ENCODE measurements at places on chromosomes 5 and 9.

- no peak for DNase-seq
These were observed 47.8 kb upstream of the TRIM32 start for GRCh38 chr9:116639251-116639741.

- no peak for DNase-seq
These were observed 2.9 kb upstream of the TGFBI start for GRCh38 chr5:136025900-136026299.

DNA sequence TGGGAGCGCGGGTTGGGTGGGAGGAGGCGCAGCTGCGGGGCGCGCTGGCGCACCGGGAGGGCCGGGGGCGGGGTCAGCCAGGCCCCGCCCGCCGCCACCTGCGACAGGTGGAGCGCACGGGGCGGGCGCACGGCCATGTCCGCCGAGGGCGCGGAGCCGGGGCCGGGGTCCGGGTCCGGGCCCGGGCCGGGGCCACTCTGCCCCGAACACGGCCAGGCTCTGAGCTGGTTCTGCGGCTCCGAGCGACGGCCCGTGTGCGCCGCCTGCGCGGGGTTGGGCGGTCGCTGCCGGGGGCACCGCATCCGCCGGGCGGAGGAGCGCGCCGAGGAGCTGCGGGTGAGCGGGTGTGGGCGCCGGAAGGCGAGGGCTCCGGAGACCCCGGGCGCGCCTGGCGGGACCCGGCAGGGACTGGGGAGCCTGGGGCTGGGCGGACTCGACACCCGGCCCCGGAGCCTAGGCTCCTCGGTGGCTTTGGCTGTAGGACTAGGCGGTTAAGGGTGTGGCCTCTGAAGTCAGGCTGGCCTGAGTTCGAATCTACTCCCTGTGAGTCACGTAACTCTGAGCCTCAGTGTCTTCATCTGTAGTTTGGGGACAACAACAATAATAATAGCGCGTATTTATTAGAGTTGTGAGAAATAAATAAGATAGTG is at the start of gene BSPRY:
TSS of gene BSPRY (plus strand) at position 97 of the 650 bp plus-strand sequence. CDS start at position 136, 39 bp downstream.
- no peak for DNase-seq

- no peak for DNase-seq
These were observed 18.1 kb downstream of the SAR1B start for GRCh38 chr5:134614450-134615085.

- DNase-seq, result no peak
These were observed 68.7 kb downstream of the ACTL7B start for GRCh38 chr9:108786901-108787689.

- no peak for DNase-seq
These were observed 17.4 kb downstream of the ATG10 start for GRCh38 chr5:81989204-81989603.

GRCh38 chr5:40909264-40909663 is at the start of gene C7:
Gene C7 (plus strand): TSS chr5:40909497. CDS start chr5:40909611, 114 bp downstream.
- no peak for DNase-seq

DNA sequence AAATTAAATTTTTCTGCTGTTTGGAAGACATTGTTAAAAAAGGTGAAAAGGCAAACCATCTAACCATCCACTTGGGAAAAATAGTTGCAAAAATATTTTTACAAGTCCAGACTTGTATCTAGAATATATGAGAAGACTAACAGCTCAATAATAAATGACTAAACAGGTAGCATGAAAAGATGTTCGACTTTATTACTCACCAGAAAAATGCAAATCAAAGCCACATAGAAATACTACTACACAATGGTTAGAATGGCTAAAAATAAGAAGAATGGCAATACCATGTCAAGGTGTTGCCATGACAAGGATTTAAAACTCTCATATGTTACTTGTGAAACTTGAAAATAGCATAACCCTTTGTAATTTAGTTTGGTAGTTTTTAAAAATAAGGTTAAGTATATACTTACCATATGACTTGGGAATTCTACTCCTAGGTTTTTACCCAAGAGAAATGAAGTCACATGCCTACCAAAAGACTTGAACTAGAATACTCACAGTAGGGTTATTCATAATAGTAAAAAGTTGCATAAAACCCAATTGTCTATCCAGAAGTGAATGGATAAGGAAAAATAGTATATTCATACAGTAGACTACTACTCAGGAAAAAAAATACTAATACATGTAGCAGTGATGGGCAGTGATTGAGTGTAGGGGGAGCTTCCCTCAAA is 93.8 kb downstream of the VPS13A start:
- no peak for DNase-seq

GRCh38 chr5:4661836-4662235 is 478.3 kb upstream of the ADAMTS16 start:
- no peak for DNase-seq

GRCh38 chr9:89742660-89743059 is 137.8 kb downstream of the GADD45G start:
- DNase-seq, result no peak

GRCh38 chr9:70529833-70530232 is 115.4 kb upstream of the KLF9 start:
- no peak for DNase-seq

- DNase-seq, result no peak
These were observed 1117.2 kb upstream of the DMAC1 start for GRCh38 chr9:8916771-8917170.

Measured in bone marrow (tissue), 2 donors.